ENCODE measurements at places on chromosomes 3 and 15. TPM values are rescaled to one million over a fixed set of nuclear protein-coding genes. Genes with fewer than 3 reads are reported as not detected.

Gene CHDH
- polyA plus RNA-seq: 5.4 TPM

Gene POMGNT2
- polyA plus RNA-seq: 7.8 TPM

Gene C3orf49
- polyA plus RNA-seq: not detected

Gene KLHL40
- polyA plus RNA-seq: 0.03 TPM

Gene GOLGA8S
- polyA plus RNA-seq: 0.18 TPM

Gene SLC7A14
- polyA plus RNA-seq: under 0.01 TPM

Gene SLC27A2
- 6.6 TPM for polyA plus RNA-seq

Gene IGF1R
- 3.9 TPM for polyA plus RNA-seq

Gene LSG1
- 10.9 TPM for polyA plus RNA-seq

Gene DALRD3
- 46.4 TPM for polyA plus RNA-seq

Gene ITIH1
- polyA plus RNA-seq: not detected

Gene FAH
- polyA plus RNA-seq: 25.3 TPM

Gene NPAP1
- not detected for polyA plus RNA-seq

Gene CCR4
- 0.05 TPM for polyA plus RNA-seq
